ENCODE measurements at places on chromosomes 12 and 14.

DNA sequence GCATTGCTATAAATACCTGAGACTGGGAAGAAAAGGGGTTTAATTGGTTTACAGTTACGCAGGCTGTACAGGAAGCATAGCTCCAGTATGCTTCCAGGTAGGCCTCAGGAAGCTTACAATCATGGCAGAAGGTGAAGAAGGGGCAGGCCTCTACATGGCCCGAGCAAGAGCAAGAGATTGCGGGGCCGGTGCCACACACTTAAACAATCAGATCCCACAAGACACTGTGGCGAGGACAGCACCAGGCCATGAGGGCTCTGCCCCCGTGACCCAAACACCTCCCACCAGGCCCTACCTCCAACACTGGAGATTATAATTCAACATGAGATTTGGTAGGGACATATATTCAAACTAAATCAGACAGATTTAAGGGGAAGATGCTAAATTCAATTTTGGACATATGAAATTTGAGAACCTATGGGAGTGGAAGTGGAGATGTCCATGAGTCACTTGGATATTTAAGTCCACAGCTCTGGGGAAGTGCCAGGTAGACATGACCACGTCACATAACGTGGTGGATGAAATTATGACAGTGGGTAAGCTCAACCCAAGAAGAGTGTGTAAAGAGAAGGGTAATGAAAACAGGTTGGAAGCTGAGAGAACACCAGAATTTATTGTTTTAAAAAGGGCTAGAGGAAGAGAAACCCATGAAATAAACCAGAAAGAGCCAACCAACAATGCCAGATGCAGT, 1.5 kb upstream of the LTA4H start:
- no peak for DNase-seq

GRCh38 chr12:109250523-109250922, 58.6 kb downstream of the FOXN4 start:
- DNase-seq = no peak

- DNase-seq = peak; percentile 15
Measured at GRCh38 chr14:52267501-52268278, at the start of gene PTGDR. TSS of gene PTGDR (plus strand) at chr14:52267698. CDS start at chr14:52267815, 117 bp downstream.

DNA sequence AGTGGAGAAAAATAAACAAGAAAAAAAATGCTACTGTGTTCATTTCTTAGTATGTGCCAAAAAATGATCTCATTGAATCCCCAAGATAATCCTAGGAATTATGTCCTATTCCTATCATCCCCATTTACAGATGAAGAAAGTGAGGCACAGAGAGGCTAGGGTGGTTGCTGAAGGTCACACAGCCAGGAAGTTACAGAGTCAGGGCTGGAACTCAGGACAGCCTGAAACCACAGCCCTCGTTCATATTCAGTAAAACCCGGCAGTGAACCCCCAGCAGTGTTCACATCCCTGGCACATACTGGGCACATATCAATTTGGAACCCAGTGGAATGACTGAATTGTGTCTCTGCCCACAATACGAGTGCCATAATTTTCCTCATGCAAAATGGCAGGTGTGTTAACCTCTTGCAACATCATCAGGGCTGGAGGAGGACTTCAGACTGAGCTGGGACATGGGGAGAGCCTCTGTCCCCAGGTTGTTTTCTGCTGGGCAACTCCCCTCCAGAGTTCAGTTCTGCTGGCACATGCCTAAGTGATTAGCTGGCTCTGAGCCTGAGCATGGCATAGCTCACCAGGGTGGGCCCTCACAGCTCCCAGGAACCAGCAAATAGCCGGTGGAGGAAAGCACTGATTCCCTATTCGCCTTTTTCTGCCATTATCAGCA, 2.0 kb upstream of the PPP1CC start:
- DNase-seq = no peak

- DNase-seq = no peak
Measured at GRCh38 chr14:85917716-85918115, 387.8 kb downstream of the FLRT2 start.

DNA sequence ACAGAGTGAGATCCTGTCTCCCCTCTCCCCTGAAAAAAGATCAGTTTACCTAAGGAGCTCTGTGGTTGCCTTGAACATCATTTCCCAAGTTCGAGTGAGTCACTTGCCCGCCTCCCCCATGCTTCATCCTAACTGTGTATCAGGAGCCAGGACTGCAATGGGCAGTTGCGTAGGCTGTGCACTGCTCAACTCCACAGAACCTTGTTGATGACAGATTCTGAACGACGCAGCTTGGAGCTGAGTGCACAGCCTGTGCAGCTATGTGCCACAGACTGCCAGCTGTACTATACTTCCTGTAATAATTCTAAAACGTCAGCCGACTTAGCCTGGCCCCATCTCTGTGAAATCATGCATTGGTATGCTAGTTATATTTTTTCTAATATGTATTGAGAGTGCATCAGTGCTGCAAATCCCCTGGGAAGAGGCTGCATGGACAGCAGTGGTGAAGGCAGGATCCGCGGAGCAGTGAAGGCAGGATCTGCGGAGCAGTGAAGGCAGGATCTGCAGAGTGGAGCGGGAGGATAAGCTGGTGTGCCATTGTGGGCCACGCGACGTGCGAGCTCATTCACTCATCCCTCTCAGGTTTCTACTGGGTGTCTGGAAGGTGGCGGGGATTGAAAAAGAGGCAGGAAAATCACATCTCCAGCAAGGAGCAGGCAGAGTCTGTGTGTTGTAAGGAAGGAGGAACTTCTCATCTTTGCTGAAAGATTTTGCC, 80.8 kb downstream of the GALNT9 start:
- no peak for DNase-seq

DNA sequence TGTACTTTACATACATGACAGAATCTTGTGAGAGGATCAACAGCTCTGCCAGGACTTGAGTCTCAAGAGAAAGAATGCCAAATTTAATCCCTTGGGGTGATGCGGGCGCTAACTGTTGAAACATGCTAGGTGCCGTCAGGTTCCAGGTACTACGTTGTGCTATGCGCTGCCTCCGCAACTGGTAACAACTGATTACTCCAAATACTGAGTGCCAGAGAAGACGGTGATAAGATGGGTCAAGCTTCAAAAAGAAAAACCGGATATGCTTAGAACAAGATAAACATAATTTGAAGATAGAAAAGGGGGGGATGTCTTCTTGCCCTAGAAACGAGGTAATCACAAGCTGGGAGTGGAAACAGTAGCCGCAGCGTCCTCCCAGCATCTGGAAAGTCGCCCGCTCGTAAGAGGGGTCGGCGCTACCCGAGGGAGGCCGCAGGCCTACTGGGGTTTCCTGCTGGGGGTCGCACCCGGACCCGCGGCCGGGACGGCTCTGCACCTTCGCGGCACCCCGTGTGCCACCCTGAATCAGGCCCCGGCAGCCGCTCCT, 678 bp downstream of the ZBTB25 start:
- peak; percentile 28 for DNase-seq

GRCh38 chr12:69342421-69342820, 5.8 kb upstream of the LYZ start:
- DNase-seq = no peak

GRCh38 chr14:53912021-53912420, 44.6 kb downstream of the BMP4 start:
- no peak for DNase-seq

DNA sequence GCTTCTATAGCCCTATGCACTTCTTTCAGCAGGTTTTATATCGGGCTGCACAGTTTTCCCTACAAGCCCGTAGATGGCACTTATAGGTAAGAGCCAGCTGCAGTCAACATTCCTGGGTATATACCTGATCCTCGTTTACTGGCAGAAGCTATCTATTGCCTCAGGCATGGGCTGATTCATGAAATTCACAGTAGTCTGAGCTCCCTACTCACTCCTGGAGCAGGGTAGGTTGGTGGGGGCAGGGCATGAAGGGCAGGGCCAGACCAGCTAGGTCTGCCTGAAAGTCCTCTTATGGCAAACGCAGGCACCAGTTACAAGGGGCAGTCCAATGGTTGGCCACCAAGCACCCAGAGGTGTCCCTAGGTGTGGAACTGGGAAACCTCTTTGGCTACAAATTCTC, 345.8 kb downstream of the RPS29 start:
- no peak for DNase-seq

DNA sequence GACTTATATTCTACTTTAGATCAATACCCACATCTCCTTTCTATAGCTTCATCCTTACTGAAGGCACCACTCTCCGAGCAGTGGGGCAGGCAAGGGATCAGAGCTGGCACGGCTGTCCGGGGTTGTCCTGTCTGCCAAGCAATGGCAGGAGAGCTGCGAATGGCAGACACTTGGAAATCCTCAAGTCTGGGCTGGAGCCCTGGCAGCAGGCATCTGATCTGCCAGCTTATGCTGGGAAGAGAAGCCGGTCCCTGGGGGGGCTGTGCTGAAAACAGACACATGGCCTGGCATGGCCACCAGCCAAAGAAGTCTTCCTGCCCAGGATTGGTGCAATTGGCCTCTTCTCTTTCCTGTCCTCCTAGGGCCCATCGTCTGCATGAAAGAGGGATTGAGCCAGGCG, 280.2 kb upstream of the PWP1 start:
- no peak for DNase-seq

GRCh38 chr12:131239384-131240094, 285.8 kb downstream of the ADGRD1 start:
- no peak for DNase-seq

DNA sequence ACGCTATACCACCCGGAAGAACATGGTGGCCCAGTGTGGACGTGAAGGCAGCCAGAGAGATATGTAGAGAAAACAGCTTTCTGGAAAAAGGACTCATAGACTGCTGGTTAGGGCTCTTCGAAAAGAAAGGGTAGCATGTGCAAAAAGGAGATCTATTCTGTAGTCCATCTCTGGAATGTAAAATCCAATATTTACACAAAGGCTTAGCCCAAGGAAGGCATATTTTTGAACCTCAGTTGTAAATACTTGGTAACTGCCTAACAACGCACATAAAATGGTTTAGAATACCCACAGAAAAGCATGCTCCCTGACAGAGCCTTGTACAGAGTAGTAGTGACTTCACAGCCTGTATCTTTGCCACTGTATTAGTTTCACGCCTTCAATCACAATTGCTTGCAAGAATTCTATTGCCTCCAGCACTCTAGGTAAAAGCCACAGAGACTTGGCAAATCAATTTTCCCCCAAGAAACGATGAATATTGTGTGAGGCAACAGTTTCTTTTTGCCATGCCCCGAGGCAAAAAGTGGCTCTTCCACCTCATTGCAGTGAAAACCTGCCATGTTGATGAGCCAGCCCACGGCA, 59.2 kb downstream of the TRIM9 start:
- DNase-seq = no peak

GRCh38 chr12:29703528-29703927, 80.2 kb downstream of the TMTC1 start:
- DNase-seq = no peak

- DNase-seq = no peak
Measured at GRCh38 chr14:64708148-64709004, 4.2 kb downstream of the PLEKHG3 start.

DNA sequence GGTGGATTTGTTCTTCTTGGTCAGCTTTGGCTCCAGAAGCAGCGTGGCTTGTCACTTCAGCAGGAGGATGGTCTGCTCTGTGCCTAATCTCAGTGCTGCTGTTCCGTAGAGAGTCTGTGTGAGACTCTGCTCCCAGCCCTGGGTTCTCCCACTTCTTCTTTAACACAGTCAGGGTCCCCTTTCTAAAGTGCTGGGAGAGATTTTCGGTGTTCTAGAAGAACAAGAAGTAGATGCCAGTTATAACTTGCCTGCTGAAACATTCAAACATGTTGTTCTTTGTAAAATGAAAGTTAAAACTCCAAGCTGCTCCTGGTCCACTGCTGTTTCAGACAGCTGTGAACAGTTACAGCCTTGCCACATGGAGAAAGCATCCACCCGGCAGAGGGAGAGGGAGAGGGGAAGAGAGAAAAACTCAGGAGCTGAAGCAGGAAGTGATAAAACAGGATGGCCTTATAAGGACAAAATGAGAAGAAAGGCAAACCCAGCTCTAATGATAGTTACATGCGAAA, 55.2 kb upstream of the CERS5 start:
- DNase-seq = peak; percentile 33

- DNase-seq = no peak
Measured at GRCh38 chr12:109949089-109949488, 47.1 kb downstream of the GIT2 start.

GRCh38 chr12:39626033-39626814, 6.6 kb upstream of the ABCD2 start:
- no peak for DNase-seq

DNA sequence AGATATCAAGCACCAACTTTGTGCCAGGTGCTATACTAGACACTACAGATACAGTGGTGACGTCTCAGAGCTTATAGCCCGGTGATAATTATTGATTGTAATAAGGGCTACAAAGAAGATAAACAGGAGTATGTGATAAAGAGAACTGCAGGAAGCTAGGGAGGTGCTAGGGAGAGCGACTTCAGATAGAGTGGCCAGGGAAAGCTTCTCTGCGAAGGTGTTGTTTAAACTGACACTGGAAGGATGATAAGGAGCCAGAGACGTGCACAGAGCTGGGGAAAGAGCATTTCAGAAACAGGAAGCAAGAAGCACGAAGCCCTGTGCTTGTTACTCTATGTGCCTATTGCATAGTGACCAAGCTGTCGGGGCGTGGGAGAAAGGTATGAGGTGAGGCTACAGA, 48.1 kb upstream of the OTX2 start:
- DNase-seq = no peak

- no peak for DNase-seq
Measured at GRCh38 chr12:6613015-6613775, 6.0 kb upstream of the CHD4 start.

DNA sequence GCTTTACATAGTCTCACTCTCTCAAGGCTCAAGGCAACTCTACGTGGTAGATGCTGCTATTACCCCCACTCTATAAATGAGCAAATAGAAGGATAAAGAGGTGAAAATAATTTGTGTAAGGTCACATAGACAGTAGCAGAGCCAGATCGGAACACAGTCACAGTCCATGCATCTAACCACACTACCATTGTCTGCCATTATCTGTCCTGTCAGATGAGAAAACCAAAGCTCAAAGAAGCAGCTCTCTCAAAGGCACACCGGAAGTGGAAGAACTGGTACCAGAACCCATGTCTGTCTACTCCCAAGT, 134.4 kb upstream of the NUDT4 start:
- no peak for DNase-seq

DNA sequence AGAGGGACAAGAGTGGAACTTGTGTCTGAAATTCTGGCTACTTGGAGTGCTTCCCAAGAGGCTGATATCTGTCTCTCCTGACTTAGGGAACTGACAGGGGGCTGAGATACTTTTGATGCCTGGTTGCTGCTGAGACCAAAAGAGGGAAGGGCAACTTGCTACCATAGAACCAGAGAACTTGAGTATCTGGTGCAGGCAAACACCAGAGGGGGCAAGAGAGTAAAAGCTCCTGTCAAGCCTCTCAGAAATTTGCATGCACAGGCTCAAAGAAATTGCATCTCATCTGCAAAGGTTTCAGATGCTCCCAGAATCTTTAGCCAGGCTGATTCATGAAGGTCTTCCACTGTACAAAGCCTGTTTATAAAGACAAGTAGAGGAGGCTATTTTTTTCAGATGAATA, 391.3 kb upstream of the FOXG1 start:
- DNase-seq = no peak

DNA sequence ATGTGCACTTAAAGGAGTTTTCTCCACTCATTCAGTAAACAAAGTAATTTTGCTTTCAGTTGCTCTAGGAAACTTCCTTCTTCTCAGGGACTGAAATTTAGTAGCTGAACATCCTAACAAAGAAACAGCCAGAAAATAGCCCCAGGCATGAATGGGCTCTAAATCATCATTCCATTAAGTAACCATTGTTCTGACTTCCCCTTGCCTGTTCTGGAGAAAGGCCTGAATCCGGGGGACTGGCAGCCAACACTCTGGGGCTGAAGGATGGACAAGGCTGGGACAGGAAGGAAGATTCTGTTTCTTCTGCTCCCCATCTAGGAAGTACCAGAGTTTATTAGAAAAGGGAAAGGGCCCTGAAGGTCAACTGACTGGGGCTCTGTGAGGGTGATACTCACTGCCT, 104.5 kb downstream of the ESRRB start:
- no peak for DNase-seq

- no peak for DNase-seq
Measured at GRCh38 chr12:24111616-24112015, 162.1 kb upstream of the SOX5 start.
